ENCODE measurements at places on chromosomes 2 and 18. TPM values are rescaled to one million over a fixed set of nuclear protein-coding genes. Genes with fewer than 3 reads are reported as not detected.

GRCh38 chr2:139631966-139632365 is 851.8 kb upstream of the NXPH2 start:
- DNase-seq, result no peak

DNA sequence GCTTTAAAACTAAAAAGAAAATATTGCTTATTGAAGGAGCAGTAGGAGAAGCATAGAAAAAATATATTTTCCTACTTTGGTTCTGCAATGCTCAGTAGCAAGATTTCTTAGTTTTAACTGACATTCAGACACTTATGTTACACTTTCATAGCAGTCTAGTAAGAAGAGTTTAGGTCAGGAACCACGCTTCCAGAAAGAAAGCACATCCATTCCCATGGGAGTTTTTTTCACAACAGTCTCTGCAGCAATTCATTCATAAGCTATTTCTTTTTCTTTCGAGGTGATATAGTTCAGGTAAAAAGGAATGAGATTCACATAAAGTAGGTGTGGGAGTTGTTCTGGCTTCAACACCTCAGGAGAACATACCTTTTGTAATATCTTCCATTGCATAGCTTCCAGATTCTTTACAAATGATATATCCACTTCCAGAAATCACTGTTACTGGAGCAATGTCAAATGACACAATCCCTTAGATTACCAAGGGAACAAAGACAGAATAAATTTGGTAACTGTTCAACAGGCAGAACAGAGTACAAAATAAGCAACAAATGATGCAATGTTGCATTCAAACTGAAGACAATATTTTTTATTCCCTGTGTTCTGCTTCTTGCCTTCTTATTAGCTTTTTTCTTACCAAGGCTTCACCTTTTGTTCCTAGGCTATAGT is 95.2 kb upstream of the GULP1 start:
- no peak for DNase-seq

- DNase-seq, result no peak
These were observed 37.5 kb upstream of the PPM1B start for GRCh38 chr2:44131177-44131576.

Gene PPP3R1
- 21.0 TPM for total RNA-seq

Gene DGUOK
- 16.6 TPM for total RNA-seq

All from right lobe of liver (tissue), 6 donors.